ENCODE measurements at places on chromosomes 3 and 15.

GRCh38 chr3:180026997-180027396 lies 9.7 kb downstream of the PEX5L start:
- no peak for DNase-seq

DNA sequence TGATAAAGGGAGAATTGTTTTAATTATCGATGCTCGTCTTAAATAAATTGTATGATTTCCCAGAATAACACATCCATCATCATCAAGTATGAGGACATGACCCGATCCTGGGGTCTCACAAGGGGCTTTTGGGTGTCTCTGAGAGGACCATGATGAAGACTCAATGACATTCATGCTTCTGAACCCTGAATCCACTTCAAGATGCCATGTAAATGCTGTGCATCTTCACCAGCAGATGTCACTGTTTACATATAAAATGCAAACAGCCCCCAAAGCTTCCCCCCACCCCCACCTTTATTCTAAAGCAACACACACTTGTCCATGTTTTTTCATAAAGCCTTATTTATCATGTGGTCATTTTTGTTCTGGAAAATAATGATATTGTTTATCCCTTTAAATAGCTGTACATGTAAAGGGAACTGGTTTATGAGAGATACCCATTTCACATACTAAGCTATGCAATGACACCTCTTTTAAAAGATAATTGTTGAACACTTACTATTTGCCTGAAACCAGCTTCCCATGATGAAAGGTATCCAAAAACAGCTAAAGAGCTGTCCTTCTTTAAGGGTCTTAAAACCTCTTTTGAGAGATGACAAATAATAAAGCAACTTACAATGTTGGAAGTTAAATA lies 69.7 kb upstream of the UBE3A start:
- DNase-seq = no peak

- no peak for DNase-seq
These were observed 156.2 kb upstream of the LMCD1 start for GRCh38 chr3:8345398-8345797.

DNA sequence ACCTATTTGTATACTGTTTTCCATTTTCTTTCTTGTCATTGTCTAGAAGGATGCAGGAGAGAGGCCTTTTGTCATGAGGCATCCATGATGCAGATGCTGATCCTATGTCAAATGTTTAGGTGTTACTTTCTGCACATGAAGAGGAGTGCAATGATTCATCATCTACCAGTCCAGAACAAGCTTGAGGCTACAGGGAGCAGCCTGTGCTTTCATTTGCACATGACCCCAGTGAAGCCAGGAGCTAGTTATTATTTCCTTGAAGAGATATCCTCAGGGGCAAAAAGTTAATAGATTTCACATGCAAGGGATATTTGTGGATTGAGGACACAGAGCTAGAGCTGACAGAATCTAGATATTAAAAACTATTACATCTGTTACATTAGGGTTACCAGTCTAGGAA lies 204.4 kb upstream of the TGFBR2 start:
- DNase-seq = no peak

DNA sequence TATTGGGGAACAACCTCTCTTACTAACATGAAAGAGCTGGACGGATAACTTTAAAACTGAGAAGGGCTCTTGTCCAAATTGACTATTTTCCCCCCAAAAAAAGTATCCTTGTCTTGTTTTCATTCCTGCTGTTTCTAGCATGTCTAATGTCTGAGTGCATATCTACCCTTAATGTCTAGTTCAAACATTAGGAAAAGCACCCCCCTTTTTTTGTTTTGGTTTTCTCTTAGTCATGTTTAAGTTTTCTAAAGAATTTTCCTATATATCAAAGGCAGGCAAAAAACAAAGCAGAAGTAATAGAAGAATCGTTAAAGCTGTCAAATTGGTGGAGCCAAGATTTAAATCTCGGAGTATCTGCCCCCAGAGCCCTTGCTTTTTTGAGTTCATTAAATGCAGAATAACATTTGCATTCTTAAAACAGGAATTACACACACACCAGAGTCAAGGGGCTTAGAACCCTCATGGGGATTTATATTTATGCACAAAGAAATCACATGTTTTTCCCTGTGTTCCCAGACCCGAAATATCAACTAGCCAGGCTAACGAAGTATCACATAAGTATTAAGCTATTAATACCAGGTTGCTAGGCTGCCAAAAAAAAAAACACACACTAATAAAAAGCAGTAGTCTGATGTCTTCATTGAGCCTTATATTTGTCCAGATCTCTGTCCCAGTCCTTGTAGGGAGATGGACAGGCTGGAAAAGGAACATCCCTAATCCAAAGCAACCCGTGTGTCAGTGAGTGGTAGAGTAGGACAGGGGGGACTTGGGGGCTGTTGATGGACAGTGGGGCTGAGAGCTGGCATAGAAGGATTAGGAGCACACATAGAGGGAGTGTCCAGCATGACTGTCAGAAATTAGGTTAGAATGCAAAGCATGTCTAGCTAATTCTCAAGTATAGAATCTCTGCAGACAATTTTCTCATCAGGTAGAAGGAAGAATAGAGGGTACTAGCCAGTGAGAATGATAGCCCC lies 103.6 kb upstream of the BFSP2 start:
- no peak for DNase-seq

- no peak for DNase-seq
These were observed 270.0 kb upstream of the TBC1D5 start for GRCh38 chr3:18012436-18012835.

DNA sequence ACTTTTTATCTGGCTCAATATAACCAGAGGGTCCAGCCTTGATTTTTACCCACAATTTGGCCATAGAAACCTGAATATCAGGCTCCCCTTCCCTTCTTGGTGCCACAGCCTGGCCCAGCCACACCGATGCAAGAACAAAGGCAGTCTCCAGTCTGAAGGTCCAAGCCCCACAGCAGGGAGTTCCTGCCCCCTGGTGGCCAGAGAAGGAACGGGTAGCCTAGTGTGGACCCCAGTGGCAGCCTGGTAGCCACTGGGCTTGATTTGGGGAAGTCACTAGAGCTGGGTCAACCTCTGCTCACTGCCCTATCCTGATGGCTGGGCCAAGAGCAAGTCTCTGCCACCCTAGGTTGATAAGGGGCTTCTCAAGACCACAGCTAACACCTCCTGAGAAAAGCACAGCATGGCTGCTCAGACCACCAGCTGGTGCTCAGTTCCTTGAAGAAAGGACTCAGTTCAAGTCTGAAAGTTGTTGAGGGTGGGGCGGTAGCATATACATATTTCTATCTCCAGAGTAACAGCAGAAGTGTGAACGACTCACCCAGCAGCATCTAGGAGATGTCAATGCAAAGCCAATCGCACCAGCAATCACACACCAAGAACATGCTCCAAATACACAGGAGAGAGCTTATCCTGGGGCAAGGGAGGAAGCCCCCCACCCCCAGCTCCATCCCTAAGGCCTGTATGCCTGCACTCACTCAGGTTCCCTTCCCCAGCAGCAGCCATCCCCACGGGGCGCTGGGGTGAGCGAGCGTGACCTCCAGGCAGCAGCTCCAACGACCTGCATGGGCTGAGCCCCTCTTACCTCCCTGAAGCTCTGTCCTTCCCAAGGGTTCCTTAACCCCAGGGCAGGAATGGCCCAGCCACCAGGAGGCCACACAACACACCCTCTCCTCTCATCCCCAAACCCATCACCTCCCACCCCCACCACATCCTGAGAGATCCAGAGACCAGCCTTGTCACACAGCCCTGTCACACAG lies 7.6 kb downstream of the PFKFB4 start:
- peak; percentile 70 for DNase-seq

DNA sequence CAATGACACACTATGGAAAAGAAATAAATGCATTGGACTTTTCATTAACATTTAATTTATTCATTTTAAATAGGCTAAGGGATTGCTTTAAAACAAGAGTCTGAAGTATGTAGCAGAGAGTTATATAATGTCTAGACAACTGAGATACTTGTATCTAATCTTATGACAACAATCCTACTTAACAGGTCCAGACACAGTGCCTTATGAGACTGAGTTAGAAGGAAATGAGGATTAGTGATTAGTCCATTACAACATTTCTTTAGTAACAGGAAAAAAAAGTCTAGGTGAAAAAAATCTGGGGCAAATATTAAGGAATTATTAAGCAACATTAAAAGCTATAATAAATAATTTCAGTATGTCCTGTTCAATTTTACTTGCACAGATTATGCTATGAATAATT lies 140.6 kb downstream of the MEIS2 start:
- DNase-seq = no peak

DNA sequence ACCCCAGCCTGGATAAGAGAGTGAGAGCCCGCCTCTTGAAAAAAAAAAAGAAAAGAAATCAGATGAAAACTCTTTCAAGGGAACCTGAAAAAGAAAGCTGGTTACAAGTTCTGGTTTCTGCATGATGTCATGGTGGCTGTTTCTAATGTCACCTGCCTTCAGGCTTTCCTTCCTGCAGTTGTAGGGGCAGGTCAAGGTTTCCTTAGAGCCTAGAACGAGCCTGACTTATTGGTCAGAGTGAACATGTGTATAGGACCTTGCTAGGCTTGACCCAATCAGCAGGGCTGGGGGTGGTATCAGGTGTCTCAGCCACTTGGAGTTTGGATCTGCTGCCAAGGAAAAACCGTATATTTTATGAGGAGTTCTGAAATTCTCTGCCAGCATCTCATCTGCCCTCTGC lies 3.8 kb downstream of the IVD start:
- no peak for DNase-seq

- no peak for DNase-seq
These were observed 2.0 kb upstream of the IL20RB start for GRCh38 chr3:136955813-136956212.

- DNase-seq = no peak
These were observed 88.2 kb downstream of the RBPMS2 start for GRCh38 chr15:64687172-64687571.

- DNase-seq = no peak
These were observed 44.9 kb downstream of the FGF7 start for GRCh38 chr15:49467746-49468480.

DNA sequence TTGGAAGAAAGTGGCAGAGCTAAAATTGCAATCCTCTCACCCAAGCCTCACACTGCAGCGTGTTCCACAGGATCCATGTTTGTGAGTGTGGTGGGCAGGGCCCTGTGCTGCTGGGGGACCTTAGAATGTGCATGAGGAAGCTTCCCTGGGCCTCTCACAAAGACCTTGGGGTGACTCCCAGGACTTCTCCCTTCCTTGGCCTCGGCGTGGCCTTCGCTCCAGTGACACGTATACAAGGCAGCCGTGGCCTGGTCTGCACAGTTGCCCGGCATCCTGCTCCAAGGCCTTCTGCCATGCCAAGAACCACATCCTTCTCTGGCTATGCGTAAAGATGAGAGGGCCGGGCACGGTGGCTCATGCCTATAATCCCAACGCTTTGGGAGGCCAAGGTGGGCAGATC lies 196.4 kb downstream of the UACA start:
- no peak for DNase-seq

DNA sequence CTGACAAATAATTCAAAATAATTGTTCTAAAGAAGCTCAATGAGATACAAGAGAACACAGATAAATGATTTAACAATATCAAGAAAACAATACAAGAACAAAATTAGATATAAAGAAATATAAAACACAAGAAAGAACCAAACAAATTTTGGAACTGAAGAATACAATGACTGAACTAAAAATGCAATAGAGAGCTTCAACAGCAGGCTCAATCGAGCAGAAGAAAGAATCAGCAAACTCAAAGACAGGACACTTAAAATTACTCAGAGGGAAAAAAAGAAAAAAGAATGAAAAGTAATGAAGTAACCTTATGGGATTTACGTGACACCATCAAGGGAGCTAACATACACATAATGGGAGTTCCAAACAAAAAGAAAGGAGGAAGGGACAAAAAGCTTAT lies 32.1 kb downstream of the CCDC54 start:
- DNase-seq = no peak

DNA sequence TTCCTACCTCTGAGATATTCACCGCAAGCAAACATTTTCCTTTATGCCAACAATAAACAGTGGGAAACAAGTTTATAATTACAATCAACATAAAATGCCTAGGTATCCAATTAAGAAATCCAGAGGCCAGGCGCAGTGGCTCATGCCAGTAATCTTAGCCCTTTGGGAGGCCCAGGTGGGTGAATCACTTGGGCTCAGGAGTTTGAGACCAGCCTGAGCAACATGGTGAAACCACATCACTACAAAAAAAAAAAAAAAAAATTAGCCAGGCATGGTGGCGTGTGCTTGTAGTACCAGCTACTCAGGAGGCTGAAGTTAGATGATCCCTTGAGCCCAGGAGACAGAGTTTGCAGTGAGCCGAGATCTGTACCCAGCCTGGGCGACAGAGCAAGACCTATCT lies 17.3 kb downstream of the TBC1D2B start:
- DNase-seq = no peak

DNA sequence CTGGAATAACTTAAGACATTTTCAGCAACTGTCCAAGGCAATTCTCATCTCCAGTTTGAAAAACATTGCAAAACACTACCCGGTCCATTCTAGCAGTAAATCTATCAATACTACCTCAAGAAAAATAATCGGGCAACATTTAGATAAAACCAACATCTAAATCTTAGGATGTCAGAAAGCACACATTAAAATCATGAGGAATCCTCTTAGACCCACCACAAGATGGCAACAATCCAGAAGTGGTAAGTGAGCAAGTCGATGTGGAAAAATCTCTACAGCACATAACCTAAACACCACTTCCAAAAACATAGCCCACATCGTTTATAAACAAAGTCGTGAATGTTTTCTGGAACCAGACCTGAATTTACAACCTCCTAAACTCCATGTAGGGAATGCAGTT lies 5.7 kb downstream of the PLCH1 start:
- no peak for DNase-seq

DNA sequence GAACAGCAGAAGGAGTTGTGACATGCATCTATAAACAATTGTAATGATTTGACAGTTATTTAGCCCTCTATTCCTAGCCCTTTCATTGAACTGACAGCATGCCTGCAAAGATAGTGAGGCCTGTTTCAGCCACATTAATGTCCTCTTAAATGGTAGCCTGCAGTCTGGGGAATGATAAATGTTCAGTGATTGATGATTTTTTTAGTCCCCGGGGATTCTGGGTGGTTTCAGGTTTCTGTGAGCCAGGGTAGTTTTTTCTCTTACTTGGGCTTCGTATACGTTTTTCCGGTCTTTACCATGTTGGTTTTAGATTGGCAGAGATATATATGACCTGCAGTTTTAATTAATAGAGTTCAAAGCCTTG lies 172.0 kb downstream of the TCF12 start:
- DNase-seq = no peak

- no peak for DNase-seq
These were observed 25.4 kb downstream of the SH3BP5 start for GRCh38 chr3:15306979-15307359.

DNA sequence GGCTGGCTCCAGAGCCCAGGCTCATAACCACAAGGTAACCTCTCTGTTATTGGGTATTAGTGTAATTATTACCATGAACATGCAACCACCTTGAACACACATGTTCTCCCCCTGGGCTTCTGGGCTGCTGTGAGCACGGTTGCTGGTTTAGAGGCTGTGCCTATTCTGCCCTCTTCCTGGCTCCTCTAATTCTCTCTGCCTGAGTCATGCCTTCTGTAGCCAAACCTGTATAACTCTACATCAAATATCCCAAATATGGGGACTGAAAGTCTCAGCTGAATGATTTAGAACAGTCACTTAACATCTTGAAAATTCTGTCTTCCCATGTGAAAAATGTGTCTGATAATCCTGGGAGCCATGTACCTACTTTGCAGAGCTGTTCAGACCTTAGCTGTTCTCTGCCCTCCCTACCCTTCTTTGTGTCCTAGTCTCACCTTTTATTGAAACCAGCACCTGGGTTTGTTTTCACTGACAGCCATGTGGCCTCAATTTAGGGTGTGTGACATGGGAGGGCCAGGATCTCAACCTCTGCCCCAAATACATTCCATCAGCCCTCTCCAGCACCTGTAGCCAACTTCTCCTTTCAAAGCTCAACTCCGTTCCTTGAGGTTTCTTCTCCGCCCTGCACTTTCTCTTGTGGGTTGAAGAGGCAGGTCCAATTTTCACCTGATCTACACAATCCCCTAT lies 60.7 kb downstream of the PDZRN3 start:
- no peak for DNase-seq

Measured in stimulated activated CD4-positive, alpha-beta T cell treated with anti-CD3 and anti-CD28 coated beads, TNF-alpha, amount 100 ng/mL, for 4 hours (primary cell).